ENCODE measurements at places on chromosomes 7 and 10. TPM values are rescaled to one million over a fixed set of nuclear protein-coding genes. Genes with fewer than 3 reads are reported as not detected.

The SUPV3L1 gene
- 34.5 TPM for total RNA-seq

The NUTM2A gene
- total RNA-seq: 0.72 TPM

DNA sequence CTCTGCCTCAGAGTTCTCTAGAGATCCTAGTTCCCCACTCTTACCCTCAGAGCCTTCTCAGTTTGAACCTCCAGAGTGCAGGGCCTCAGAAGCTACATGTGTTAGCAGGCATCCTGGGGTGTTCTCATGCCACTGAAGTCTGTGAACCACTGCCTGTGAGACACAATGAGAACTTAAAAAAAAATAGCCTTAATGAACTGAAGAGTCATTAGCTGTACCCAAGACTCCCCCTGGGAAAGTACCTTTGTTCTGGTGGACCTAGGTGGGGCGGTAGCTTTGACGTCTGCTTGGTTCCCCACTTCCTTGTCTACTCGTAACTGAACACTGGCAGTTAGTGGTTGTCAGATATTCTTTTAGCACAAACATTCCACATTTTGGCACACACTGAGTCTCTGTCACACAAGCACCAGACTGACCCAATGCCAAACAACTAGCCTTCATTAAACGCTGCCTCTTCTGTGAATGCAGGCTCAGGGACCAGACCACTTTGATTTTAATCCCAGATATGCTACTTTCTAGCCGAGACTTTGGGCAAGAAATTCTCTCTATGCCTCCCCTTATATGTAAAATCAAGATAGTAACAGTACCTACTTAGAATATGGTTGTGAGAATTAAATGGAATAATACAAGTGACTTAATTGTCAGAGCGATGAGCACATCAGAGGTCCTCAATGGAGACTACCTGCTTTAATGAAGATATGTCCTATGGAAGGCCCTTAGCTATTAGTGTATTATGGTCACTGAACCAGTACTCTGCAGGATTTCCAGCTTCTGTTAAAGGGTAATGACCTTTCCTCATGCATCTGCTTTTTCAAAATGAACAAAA is 75.3 kb upstream of the CC2D2B start:
- no peaks in the 10 kb centered on the region for H3K4me1 ChIP-seq
- no peak overlapping the region for H3K27ac ChIP-seq
- H3K4me3 ChIP-seq: no peak overlapping the region

GRCh38 chr10:110241407-110241806 is 34.0 kb downstream of the MXI1 start:
- H3K36me3 ChIP-seq: no peaks in the 10 kb centered on the region
- H3K27ac ChIP-seq: no peak overlapping the region
- DNase-seq: no peak
- H3K4me3 ChIP-seq: no peak overlapping the region

The SPDYE9 gene
- not detected for total RNA-seq

DNA sequence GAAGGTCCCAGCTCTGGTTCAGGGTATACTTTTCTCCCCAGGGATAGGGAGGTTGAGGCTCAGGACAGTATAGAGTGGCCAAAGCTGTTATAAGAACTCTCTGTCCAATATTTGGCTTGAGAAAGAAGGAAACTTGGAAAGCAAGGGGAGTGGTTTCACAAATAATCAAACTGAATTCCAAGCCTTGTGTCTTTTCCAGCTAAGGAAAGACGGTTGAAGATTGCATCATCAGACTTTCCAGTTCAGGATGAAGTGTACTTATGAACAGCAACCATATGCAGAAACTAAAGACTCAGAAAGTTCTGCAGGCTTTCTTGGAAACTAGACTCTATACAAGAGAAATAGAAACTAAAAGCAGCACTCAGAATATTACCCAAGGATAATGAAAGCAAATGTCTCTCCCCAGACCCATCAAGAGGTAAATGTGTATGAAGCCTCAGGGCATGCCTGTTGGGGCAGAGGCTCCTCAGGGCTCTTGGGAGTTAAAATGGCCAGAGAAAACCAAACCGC is 46.4 kb downstream of the RAMP3 start:
- H3K27ac ChIP-seq: no peak overlapping the region
- H3K4me1 ChIP-seq: no peaks in the 10 kb centered on the region
- no peaks in the 10 kb centered on the region for H3K36me3 ChIP-seq

The EIF5AL1 gene
- total RNA-seq: 0.72 TPM

DNA sequence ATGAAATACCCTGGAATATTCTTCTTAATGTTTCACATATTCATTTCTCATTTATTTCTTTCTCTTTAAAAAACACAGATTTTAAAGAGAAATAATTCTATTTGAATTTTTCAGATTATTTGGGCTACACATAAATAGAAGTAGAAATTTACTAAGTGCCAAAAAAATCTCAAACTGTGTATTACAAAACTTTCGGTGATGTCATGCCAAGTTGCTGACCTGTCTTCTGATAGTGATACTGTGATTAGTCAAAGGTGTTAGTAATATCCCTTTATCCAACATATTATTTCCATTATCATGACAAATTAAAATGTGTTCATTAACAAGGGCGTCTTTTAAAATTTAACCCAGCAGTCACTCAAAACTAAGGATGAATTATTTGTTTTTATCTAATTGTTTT is 60.1 kb downstream of the COL28A1 start:
- H3K27me3 ChIP-seq: no peaks in the 10 kb centered on the region
- no peak for DNase-seq
- no peaks in the 10 kb centered on the region for H3K36me3 ChIP-seq
- no peak overlapping the region for H3K4me3 ChIP-seq

- no peak overlapping the region for H3K27ac ChIP-seq
- H3K4me3 ChIP-seq: no peak overlapping the region
- no peaks in the 10 kb centered on the region for H3K27me3 ChIP-seq
- H3K36me3 ChIP-seq: peaks cover 25% of the 10 kb centered on the region
Measured at GRCh38 chr7:25117226-25118047, 7.6 kb downstream of the CYCS start.

GRCh38 chr7:3371601-3372000 is 70.5 kb downstream of the SDK1 start:
- no peak for DNase-seq
- H3K27me3 ChIP-seq: no peaks in the 10 kb centered on the region
- H3K4me3 ChIP-seq: no peak overlapping the region
- H3K4me1 ChIP-seq: no peaks in the 10 kb centered on the region
- no peaks in the 10 kb centered on the region for H3K36me3 ChIP-seq

- no peaks in the 10 kb centered on the region for H3K4me1 ChIP-seq
- no peak overlapping the region for H3K4me3 ChIP-seq
- H3K27ac ChIP-seq: no peak overlapping the region
- no peaks in the 10 kb centered on the region for H3K36me3 ChIP-seq
- H3K27me3 ChIP-seq: no peaks in the 10 kb centered on the region
Measured at GRCh38 chr10:62199584-62199983, 69.1 kb downstream of the RTKN2 start.
